ENCODE measurements at places on chromosomes 2 and 18.

DNA sequence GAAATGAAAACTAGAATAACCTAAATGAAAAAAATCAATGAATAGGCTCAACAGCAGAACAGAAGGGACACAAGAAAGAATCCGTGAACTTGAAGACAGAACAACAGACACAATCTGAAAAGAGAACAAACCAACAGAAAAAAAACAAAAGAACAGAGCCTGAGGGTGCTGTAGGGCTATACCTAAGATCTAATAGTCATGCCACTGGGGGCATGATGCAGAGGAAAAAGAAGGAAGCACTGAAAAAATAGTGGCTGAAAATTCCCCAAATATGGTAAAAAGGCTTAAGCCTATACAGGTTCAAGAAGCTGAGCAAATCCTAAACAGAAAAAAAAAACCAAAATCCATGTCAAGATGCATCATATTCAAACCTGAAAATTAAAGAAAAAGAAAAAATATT, 50.3 kb downstream of the KANSL3 start:
- no peak for DNase-seq

DNA sequence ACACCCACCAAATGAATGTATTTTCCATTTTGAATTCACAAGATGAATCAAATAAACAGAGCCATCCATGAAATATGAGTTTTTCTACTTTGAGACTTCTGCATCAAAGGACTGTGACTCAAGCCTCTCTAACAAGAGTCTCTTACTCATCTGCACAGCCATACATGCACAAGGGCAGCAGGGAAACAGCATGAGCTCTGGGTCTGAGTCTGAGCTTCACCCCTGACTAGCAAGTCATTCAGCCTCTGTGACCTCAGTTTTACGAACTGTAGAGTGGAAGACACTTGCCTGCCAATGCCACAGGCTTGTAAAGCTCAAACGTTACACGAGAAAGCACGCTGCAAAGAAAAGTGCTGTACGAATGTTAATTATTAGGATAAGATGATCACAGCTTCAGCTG, 42.9 kb downstream of the MREG start:
- no peak for DNase-seq

DNA sequence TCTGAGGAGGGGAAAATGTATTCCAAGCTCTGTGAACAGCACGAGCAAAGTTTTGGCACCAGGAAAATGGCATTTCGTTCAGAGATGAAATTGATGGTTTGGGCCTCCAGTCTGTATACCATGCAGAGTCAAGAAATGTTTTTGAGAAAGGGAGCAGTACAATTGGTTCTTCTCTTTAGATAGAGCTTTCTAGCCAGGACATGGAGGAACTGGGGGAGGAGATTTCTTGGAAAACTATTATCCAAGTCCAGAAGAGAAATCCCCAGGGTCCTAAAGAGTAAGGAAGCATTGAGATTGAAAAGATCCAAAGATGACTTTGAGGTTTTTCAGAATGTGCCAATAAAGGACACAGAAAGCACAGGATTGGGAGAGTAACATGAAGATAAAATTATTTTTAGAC, 432.4 kb downstream of the TNS1 start:
- DNase-seq: no peak

DNA sequence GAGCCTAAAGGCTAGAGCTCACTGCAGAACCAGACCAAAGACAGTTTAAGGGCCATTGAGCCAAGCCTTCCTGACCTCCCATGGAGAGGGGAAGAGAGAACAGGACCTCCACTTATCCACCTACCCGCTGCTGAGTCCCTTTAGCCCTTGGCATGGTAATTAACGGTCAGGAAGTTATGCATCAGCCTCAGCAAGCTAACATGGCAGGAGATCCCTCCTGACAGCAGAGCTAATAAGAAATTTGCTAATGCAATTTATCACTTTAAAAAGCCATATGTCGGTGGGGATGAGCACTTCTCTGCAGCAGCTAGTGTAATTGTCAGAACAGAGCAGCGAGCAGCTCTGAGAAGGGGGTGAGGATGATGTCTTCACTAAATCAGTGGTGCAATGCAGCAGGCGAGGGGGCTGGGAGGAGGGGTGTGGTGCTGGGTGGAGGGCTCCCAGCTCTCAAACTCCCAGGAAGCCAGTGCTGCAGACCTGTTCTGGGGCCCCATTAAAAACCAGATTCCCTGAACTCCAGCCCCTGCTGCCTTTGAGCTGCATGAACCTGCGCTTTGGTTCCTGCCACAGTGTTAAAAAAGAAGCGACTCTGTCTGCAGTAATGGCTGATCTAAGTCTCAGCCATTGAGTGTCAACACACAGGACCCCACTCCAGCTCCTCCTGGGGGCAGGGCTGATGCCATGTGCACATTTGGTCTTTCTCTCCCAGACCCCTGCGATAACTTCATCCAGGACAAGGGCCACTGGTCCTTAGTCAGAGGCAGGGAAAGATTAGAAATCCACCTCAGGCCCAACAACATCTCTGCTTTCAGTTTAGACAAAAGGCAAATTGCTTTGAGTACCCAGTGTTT, 84.2 kb upstream of the STPG4 start:
- no peak for DNase-seq

- no peak for DNase-seq
Measured at GRCh38 chr2:69077252-69077950, 64.4 kb downstream of the ANTXR1 start.

DNA sequence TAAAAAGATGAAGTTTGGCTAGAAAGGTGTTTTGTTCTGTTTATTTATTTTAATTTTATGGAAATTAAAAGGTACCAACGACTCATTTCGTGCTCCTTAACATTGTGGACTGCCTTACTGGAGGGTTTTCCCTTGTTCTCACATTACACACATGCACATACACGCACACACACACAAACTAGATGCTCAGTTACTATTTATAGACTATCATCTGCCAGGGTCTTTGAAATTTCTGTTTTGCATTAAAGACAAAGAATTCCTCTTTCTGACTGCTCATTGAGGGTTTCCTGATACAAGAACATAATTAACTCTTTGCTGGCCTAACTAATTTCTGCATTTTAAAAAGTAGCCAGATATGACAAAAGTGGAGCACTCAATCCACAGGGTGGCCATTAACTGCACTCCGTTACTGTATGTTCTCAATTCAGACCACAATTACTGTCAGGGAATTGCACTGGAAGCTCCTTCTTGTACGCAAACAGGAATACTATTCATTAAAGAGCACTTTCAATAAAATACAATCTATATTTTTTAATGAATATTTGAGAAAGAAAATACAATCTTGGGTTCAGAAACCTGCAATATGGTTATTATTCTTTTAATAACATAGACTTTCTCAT, 366.9 kb upstream of the GALNT5 start:
- no peak for DNase-seq

DNA sequence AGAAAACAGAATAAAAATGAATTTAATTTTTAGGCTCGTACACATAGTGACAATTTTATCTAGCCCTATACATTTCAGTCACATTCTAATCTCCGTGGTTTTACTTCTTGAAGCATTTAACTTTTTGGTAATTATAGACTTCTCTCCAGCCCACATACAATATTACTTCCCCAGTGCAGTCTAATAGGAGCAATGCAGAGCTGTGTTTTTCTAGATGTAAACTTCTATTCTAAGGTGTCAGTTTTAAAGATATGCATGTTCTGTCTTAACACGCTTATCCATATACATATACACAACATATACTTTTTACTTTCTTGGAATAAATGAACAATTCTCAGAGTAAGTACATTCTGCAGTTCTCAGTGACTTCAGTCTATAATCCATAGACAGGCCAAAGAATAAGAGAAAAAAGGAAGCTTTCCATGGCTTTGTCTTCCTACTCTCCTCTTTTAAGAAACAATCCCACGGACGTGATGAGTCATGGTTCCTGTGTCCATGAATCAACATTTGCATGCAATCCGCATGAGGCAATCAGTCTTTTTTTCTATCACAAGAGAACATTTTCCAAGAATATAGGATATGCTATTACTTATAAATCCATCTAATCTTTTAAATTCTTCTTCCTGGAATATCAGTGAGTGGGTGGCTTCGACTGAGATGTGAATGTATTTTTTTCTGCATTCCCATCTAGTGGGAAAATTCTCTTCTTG, 42.8 kb downstream of the CCDC102B start:
- DNase-seq: peak; percentile 0

DNA sequence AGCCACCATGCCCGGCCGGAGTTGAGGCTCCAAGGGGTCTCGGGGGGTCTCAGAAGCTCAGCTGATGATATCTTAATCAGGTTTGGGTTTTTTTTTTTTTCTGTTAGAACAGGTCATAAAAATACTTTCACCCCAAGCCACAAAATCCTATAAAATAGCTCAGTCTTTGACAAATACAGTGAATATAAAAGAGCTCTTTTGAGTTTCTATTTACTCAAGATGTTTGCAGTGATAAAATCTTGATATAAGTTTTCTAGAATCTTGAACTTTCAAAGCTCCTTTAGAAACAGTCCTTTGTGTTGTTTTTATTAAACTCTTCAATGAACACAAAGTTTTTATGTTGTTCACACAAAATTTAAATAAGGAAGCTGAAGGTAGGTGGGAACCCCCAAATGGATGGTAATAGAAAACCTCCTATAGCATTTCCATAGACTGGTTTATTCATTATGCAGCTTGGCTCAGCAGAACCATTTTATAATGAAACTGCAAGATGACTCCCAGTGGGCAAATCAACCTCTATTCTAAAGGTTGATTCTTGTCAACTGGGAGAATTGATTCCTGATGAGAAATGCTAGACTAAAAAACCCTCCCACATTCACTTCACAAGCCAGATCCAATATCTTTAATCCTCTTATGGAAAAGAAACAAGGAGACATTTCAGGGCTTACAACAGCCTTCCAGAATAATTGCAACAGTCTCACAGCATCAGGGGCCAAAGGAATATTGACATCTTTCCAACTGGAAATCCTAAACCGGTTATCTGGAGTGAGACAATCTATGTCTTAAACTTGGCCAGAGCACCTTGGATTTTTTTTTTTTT, 13.6 kb upstream of the NARS1 start:
- DNase-seq: no peak

GRCh38 chr18:58520969-58521368, 107.9 kb downstream of the ALPK2 start:
- no peak for DNase-seq

- no peak for DNase-seq
Measured at GRCh38 chr18:1604751-1605150, 700.1 kb downstream of the ADCYAP1 start.

Measured in T1000 (cell line).